ENCODE measurements at places on chromosomes 12 and 14.

- no peak for DNase-seq
Observed at GRCh38 chr14:72023128-72024042, 91.2 kb downstream of the RGS6 start.

GRCh38 chr12:118436002-118436730 is 59.8 kb downstream of the SUDS3 start:
- peak; percentile 19 for DNase-seq

- DNase-seq: no peak
Observed at GRCh38 chr14:95452893-95453712, 63.3 kb downstream of the SYNE3 start.

GRCh38 chr14:22112004-22112403 is 438.4 kb upstream of the OR4E1 start:
- DNase-seq: peak; percentile 13

DNA sequence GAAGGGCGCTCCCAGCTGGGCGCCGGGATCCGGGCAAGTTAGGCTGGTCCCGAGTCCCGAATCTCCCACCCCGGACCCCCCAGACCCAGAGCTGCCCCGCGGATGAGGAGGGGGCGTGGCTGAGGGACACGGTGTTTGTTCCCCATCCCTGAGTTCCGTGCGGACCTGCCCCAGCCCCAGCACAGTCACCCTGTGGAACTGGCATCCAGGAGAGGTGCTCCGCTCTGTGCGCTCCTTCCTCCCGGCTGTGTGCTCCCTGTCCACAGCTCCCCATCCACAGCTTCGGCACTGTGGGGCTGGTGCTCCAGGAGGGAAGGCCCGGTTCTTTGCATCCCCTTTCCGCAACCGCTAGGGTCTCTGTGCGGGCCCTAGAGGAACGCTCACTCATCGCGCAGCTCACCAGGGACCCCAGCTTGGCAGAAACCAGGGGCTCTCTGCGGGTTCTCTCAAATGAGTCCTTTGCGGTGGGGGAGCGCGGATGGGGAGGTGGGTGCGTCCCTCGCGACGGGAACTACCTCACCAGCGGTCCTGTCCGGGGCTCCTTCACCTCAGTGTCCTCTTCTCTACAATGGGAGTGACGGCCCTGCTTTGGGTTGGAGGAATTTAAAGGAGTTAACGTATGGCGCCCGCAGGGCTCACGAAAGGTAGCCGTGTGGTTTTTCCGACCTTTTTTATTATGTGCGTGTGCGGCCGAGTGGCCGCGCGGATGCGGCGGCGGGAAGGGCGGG is 845 bp downstream of the TMEM132C start:
- no peak for DNase-seq

DNA sequence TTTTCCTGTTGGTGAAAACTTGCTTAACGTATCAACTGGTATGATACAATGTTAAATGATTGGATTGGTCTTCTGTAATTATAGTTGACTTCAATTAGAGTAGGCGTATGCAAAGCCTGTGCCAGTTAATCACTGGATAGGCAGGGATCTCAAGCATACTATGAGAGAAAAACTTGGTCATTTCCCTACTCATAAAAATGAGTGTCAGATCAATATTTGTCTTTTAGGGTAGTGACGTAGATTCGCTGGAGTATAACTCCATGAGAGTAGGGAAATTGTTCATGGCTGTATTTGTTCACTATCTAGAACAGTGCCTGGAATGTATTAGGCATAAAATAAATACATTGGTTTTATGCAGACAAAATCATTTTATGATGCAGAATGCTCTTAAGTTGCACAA is 28.6 kb downstream of the NAA30 start:
- no peak for DNase-seq

GRCh38 chr14:68395604-68396003 is 397.3 kb downstream of the ZFP36L1 start:
- no peak for DNase-seq

DNA sequence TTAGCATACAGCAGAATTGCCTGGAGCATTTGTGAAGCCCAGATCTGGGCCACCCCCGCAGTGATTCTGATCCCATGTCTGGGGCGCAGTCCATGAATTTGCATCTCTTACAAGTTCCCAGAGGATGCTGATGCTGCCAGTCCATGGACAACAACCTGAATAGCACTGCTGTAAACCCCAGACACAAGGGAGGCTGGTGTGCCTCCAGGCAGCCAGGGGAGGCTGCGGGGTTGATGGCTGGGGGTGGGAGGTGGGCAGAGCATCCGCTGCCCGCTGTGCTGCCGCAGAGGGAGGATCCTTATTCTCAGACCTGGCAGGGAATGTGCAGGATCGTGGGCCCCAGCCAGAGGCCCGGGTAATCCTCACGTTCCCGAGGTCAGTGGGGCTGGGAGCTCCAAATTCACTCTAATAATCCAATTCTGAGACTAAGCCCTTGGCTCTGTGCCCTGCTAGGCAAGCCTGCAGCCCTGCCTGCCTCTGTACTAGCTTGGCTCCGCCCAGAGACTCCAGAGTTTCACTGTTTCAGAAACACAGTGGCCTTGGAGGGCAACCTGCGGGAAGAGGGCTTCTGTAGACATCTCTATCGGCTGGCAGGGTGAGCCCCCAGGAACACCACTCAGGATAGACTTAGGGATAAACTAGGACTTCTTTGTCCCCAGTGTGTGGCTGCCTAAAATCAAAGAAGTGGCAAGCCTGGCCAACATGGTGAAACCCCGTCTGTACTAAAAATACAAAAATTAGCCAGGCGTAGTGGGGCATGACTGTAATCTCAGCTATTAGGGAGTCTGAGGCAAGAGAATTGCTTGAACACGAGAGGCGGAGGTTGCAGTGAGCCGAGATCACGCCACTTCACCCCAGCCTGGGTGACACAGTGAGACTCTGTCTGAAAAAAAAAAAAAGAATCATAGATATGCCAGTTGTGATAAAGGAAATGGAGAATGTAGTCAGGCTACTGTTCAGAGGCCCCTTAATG is 17.8 kb upstream of the MLEC start:
- no peak for DNase-seq

- no peak for DNase-seq
Observed at GRCh38 chr12:10065241-10065640, 33.5 kb downstream of the CLEC1A start.

DNA sequence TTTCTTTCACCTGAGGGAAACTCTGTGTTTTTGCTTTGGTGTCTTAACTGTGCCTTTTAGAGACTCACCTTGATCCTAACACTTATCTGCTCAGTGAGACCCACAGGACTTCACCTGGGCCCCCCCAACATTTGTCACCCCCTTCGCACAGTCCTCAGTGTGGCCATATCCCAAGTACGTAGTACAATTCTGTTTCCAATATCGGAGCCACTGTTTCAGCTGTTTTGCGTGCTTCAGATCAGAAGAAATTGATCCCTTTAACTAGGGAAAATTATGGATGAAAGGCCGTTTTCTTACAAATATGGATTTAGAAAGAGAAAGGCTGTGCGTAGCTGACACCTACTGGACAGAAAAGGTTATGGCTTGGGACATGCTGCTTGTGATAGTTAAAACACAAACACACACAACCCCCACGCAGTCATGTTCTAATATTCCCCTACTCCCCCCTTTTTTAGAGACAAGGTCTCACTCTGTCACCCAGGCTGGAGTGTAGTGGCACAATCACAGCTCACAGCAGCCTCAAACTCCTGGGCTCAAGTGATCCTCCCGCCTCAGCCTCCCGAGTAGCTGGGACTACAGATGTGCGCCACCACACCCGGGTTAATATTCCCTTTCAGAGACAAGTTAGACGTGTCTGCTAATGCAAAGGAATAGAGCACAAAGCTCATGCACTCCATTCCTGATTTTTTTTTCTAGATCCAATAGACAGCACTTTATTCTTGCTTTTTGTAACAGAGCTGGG is 3.6 kb upstream of the SLC7A8 start:
- DNase-seq: peak; percentile 55

DNA sequence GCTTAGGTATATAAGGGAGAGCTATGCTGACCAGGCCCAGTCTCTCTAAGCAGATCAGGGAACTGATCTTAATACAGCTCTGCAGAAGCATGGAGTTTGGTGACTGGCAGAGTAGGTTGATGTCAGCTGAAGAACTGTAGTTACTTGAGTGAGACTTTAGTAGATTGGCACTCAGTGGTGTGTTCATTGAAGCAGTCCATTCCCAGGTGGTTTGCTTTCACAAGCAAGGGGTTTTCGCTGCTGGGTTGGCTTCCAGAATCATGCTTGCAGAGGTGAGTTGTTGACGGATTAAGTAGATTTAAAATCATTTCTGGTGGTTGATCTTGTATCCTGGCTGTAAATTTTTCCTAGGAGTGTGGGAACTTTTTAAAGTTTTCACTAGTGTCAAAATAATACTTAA is 6.5 kb upstream of the DHRS7 start:
- DNase-seq: no peak

GRCh38 chr14:102746634-102747438 is 30.4 kb upstream of the TRAF3 start:
- DNase-seq: no peak

DNA sequence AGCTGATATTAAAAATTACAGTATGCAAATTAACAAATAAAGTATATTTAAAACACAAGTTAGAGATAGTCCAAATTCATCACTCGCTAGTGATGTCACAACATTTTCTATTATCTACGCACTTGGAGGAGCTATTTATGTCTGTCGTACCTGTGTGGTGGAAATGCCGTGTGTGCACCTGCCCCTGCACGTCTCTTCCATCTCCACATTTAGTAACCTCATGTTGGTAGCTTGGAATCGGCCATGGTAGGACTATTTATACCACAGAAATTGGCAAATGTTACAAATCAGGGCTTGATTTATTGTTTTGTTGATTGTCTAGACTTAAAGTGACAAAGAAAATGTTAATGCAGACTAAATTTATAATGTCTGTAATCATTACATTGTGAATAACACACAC is 62.6 kb upstream of the NTF3 start:
- DNase-seq: no peak

DNA sequence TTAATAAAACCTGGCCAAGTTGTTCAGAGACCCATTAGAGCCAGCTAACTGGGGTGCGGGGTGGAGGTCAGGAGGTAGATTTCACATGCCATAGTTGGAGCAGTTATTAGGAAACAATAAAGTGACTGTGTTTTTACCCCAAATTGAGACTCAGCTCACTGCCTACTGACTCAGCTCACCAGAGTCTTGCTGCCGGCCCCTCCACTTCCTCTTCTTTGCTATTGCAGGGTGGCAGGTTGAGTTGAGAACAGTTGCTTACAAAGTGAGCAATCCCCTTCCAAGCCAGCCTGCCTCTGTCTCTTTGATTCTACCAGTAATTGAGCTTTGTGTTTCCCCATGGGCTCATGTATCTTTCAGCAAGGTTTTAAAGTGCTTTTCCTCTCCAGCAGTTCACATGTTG is 12.9 kb downstream of the ST8SIA1 start:
- peak; percentile 92 for DNase-seq

GRCh38 chr12:116542345-116542956 is 16.7 kb upstream of the MAP1LC3B2 start:
- DNase-seq: no peak

- DNase-seq: no peak
Observed at GRCh38 chr14:67733616-67734015, 31.9 kb downstream of the RDH12 start.

- DNase-seq: no peak
Observed at GRCh38 chr12:78192979-78193378, 362.3 kb downstream of the NAV3 start.

DNA sequence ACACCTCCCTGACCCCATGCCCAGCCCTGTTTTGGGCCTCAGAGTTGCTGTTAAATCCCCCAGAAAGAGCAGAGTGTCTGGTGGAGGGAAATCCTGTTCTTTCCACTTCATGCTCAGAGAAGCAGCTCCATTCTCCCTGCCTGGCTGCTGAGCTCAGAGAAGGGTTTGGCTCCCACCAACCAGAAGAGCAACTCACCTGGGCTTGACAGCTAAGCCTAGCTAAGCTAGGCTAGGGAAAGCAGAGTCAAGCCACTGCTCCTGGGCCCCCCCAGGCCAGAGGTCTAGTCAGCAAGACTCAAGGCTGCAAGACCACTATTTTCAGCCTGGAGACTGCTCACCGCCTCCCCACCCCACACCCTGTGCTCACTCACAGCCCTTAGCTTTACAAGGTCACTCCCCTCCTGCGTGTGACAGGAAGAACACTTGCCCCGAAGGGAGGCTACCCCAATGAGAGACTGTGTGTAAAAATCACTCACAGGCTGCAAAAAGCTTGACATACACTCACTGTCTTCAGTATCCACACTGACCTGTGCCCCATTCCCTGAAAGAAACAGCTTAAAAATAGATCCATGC is 13.5 kb downstream of the GSC start:
- no peak for DNase-seq

GRCh38 chr14:28361486-28361885 is 405.1 kb upstream of the FOXG1 start:
- no peak for DNase-seq

DNA sequence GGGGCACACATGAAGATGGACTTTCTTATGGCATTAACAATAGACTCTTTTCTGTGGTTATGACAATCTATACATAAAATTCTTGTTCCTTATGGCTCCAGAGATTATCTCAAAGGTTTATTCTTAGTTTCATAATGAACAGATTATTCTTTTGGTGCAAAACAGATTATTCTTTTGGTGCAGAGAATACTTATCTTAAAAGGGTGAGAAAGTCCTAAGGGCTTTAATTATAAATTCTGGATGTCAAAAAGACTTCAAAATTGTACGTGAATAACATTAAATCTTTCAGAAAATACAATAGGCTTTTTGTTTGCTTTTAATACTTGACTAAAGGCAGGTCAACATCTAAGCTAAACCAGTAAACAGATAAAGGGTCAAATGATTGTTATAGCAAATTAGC is 69.3 kb downstream of the MNAT1 start:
- no peak for DNase-seq

DNA sequence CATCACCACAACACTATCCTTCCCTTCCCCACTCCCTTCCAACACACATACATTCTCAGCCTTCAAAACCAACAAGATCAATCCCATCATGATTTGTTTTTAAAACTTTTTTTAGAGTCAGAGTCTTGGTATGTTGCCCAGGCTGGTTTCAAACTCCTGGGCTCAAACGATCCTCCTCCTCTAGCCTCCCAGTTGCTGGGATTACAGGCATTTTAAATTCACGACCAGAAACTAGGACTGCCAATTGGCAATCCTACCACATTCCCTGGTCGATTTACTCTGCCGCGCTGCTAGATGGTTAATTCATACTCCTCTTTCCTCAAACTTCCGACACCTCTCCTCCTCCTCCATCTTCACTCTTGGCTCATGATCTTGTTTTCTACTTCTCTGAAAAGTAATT is 37.5 kb upstream of the TMCC3 start:
- no peak for DNase-seq

GRCh38 chr14:58828298-58828697 is 190.5 kb downstream of the DACT1 start:
- no peak for DNase-seq

DNA sequence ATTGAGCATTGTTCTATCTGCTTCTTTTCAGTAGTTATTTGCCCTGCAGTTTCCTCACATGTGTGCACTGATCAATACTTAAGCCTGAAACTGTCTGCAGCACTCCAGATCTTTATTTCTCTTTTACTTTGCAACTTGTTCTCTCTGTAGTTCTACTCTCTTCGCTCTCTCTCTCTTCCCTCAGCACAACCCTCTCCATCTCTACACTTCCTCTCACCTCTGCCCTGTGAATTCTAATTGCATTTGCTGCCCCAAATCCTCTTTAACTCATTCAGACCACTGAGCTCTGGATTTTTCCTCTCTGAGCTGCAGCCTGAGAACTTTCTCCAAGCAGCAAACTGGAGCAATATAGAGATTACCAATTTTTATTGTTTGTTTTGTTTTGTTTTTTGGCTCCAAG is 1035.5 kb downstream of the FSCB start:
- DNase-seq: no peak

GRCh38 chr14:33515441-33515840 is 435.4 kb downstream of the EGLN3 start:
- no peak for DNase-seq

GRCh38 chr12:116182359-116183063 is 95.0 kb downstream of the MED13L start:
- no peak for DNase-seq
